Foreskin melanocyte (primary cell): ENCODE measurements at places on chromosomes 7 and 10.

- no peak for DNase-seq
Observed at GRCh38 chr7:105011831-105012502, 2.0 kb upstream of the KMT2E start.

DNA sequence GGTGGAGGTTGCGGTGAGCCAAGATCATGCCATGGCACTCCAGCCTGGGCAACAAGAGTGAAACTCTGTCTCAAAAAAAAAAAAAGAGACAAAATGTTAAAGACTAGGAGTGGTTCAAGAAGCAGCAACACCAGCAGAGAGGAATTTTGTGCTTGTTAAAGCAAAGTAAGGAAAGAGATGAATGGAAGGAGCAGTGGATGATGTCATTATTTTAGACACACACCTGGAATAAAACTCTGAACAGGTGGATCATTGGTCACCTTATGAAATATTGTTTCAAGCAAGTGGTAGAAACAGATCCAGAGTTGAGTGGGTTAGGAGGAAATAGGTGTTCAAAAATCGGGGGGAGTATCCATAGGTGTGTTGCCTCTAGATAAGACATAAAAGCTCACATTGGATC is 129.7 kb upstream of the FRMD4A start:
- DNase-seq = no peak

- no peak for DNase-seq
Observed at GRCh38 chr10:70512149-70512639, 33.6 kb downstream of the PALD1 start.

DNA sequence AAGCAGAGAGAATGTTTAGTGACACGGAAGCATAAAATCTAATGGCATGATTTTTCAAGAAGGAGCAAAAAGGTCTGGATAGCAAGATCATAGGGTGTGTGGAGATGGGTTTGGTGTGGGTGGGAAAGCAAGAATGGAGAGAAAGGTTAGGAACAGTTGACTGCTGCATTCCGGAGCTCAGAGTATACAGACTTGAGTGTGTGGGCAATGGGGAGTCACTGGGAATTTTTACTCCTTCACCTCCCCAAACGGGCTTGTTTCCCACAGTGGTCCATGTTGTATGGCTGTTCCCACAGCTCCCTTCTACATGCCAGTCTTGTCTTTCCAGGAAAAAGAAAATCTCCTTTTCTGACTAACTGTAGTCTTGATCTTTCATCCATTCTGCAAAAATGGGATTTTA is 122.1 kb downstream of the CDK6 start:
- DNase-seq = no peak

DNA sequence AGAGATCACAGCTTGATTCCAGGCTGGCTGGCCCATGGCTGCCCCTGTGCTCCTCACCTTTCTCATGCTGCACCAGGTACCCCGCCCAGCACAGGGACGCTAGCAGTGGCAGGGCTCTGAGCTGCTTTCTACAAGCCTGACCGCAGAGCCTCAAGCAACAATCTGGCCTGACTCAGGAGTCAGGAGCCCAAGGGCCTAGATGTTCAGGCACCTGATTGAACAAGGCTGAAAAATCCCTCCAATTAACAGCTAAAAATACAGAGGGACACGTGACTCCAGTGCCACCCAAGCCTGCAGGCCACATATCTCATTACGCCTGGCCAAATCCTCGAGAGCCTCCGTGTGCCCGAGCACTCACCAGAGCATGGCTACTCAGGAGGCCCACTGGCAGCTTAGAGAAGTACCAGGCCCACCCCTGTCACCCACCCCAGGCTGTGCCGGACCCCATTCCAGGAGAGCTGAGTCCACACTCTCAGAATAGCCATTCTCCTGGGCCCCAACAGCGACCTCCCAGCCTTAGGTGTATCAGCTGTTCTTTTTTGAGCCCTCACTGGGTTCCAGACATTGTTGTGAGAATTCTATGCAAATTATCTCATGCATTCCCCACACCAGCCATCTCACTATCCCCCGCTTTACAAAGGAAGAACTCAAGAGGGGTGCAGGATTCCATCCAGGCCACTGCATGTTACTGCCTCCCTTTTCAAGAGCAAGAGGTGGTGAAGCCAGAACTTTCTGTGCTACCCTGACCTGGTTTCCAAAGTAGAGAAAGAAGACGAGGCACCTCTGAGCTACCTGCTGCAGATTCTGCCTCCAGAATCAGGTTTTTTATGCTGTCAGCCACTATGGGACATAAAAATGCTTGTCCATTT is 98.3 kb downstream of the COL13A1 start:
- DNase-seq = no peak

DNA sequence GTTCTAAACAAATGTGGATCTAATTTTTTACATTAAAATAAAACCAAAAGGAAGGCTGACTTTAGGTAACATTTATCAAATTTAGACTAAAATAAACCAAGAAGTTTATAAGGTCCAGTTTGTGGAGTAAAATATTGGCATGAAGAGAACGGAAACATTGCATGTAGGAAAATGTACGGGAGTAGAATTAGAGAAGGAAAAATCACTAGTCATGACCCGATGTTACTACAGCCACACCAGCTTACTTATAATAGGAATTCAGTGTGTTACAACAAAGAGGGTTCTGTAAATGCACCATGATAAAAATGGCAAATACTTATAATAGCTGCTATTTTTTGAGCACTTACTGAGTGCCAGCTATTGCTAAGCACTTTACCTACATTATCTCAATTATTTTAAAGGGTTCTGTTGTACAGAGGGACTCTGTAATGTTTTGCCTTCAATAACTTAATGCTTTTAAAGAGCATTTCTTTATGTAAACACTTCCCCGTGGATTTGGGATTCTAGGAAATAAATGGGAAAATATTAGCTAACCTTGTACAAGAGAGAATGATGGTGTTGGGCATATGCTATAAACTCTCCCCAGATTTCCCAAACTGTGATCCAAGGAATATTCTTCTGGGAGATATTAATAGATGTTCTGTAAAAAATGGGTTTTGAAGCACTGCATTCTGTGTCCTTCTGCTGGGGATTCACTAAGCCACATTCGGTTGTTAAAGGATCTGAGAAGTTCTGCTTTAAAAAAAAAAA is 296.7 kb downstream of the BBS9 start:
- DNase-seq = peak; percentile 23
